ENCODE measurements at places on chromosomes 5 and 9. TPM values are rescaled to one million over a fixed set of nuclear protein-coding genes. Genes with fewer than 3 reads are reported as not detected.

FBP2 gene
- total RNA-seq, result not detected

SOHLH1 gene
- not detected for total RNA-seq

TXNDC8 gene
- not detected for total RNA-seq

NSG2 gene
- not detected for total RNA-seq

KLHL3 gene
- 0.80 TPM for total RNA-seq

ZNF484 gene
- total RNA-seq, result 10.0 TPM

NR4A3 gene
- total RNA-seq, result 0.17 TPM

NPR3 gene
- total RNA-seq, result 0.86 TPM

IDNK gene
- total RNA-seq, result 4.2 TPM

DNA sequence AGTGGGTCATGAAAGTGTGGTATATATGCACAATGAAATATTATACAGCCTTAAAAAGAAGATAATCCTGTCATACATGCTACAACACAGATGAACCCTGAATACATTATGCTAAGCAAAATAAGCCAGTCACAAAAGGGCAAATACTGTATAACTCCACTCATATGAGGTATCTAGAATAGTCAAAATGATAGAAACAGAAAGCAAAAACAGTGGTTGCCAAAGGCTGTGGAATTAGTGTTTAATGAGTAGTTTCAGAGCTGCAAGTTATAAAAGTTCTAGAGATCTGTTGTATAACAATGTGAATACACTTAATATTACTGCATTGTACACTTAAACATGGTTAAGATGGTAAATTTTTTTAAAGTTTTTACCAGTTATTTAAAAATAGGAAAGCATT lies 135.0 kb downstream of the OXCT1 start:
- DNase-seq, result no peak

DNA sequence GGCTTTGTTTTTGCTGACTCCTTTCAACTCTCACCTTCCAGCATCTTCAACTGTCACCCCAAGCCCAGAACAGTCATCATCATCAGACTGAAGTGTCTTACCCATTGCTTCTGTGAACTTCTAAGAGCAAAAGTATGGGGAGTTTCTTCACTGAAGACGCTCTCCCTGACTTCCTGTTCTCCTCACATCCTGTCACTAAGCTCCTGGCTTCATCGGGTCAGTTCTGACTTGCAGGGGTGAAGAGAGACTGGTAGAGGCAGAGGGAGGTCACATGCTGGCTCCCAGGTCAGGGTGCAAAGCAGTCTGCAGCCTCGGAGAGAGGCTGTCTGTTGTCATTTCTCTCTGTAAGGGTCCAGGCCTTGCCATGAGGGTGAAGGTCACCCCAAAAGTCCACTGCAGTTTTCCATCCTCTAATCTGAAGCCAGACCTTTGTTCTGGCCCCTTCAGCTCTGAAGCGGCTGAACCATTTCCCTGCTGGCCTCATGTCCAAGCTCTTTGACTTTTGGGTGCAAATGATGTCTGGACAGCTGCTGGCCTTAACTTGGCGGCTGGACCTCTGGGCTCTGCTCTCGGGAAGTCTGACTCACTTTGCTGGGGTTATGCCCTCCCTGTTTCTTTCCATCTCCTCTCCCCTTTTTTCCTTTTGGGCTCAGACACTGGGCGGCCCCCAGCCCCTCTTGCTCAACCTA lies 305.0 kb downstream of the RAB3C start:
- no peak for DNase-seq

- DNase-seq, result no peak
Observed at GRCh38 chr9:86341007-86341491, 13.2 kb downstream of the TUT7 start.

DNA sequence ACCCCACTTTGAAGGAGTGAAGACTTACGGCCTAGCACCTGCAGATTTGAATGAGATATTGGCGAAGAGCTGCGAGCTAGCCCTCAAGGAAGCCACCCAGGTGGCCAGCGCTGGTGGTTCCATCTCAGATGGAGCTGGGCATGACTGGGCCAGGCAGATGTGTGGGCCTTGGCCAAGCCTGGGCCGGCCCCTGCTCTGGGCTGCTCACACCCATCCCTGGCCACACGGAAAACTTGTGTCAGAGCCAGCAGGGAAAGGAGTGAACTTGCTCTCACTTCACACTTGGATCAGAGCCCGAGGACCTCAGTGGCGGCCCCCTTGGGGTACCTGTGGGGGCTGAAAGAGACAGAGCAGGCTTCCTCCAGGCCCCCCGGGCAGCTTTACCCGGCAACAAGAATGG lies 44.2 kb downstream of the ROPN1L start:
- no peak for DNase-seq

DNA sequence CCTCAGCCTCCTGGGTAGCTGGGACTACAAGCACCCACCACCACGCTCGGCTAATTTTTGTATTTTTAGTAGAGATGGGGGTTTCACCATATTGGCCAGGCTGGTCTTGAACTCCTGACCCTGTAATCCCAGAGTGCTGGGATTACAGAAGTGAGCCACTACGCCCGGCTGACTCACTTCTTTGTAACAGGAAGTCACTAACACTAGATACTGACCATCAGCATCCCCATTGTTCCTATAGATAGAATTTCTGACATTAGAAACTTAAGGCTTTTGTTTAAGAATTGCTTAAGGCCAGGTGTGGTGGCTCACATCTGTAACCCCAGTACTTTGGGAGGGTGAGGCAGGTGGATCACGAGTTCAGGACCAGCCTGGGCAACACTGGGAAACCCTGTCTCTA lies 42.2 kb downstream of the LEAP2 start:
- DNase-seq, result no peak

DNA sequence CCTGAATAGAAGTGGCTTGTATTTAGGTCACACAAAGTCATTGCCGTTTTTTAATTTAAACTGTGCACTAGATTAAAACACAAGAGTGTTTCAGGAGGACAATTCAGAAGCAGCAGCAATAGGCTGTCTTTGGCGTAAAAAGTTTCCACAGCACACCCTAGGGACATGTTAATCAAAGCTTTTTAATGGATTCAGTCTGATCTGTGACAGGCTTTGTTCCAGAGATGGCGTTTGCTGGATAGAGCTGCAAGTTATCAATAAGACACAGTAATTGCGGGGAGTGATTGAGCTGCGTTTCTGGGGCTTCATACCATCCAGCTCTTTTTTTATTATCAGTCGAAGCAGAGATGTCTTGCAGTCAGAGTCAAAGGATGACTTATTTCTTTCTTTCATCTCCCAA lies 300.3 kb downstream of the ZNF608 start:
- no peak for DNase-seq

DNA sequence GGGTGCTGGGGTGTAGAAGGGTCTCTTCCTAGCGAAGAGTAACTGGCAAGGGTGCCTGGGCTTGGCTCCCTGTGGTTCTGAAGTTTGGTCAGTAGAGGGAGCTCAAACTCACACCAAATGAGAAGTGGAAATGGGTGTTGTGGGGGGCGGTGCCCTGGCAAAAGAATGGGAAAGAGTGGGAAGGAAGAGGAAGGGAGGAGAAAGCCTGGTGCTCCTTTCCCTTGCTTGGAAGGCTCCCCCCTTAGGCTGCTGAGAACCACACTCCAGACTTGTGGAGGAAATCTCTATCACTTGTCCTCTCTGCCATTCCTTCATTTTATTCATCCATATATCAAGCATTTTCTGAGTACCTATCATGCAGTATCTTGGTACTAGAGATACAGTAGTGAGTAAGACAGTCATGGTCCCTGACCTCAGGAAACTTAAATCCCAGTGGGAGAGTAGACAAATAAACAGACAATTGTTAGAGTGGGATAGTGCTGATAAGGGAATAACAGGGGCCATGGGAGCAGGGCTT lies 13.0 kb downstream of the SLC4A9 start:
- DNase-seq, result peak; percentile 82

- DNase-seq, result no peak
Observed at GRCh38 chr9:134318941-134319305, 7.3 kb upstream of the RXRA start.

- no peak for DNase-seq
Observed at GRCh38 chr9:110538647-110539041, 40.9 kb downstream of the SVEP1 start.

GRCh38 chr5:139708434-139708861 lies 60.3 kb downstream of the CXXC5 start:
- DNase-seq, result peak; percentile 51

GRCh38 chr5:138543730-138544104 lies 681 bp upstream of the ETF1 start:
- no peak for DNase-seq

DNA sequence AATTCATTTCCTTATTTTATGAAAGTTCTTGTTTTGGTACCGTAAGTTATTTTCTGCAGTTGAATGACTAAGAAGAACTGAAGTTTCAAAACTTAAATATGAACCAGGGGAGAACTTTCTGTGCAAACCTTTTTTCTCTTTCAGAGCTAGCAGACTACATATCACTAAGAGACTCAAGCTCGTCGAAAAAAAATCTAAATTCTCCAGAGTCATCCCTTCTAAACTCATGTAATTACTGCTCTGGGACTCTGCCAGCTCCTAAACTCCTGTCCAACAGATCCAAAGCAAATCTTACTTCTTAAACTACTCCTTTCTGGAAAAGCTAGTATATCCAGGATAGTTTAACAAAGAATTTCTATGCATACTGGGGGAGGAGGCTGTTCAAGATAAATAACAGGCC lies 87.0 kb upstream of the NR5A1 start:
- DNase-seq, result no peak

GRCh38 chr5:5271786-5272321 lies 131.7 kb downstream of the ADAMTS16 start:
- peak; percentile 60 for DNase-seq

- DNase-seq, result no peak
Observed at GRCh38 chr9:136135326-136136126, 16.9 kb upstream of the TMEM250 start.

DNA sequence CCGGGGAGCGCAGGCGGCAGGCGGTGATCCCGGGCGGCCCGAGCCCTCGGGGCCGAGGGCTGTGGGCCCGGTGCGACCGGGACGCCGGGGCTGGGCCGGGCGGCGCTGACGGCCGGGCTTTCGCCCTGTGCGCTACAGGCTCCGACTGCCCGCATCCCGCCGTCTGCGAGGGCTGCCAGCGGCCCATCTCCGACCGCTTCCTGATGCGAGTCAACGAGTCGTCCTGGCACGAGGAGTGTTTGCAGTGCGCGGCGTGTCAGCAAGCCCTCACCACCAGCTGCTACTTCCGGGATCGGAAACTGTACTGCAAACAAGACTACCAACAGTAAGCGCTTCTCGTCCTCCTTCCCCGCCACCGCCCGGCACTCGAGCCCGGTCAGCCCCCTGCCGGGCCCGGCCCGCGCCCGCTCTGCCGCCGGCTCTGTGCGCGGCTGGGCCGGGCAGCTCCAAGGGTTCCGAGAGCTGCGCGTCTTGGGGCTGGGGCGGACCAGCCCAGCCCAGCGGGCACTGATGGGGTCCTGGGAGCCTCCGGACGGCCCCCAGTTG lies 1.6 kb downstream of the LMX1B start:
- peak; percentile 78 for DNase-seq

GRCh38 chr5:66519626-66520025 lies 76.6 kb upstream of the MAST4 start:
- DNase-seq, result no peak

GRCh38 chr5:589588-589987 lies 22.6 kb upstream of the CEP72 start:
- no peak for DNase-seq

DNA sequence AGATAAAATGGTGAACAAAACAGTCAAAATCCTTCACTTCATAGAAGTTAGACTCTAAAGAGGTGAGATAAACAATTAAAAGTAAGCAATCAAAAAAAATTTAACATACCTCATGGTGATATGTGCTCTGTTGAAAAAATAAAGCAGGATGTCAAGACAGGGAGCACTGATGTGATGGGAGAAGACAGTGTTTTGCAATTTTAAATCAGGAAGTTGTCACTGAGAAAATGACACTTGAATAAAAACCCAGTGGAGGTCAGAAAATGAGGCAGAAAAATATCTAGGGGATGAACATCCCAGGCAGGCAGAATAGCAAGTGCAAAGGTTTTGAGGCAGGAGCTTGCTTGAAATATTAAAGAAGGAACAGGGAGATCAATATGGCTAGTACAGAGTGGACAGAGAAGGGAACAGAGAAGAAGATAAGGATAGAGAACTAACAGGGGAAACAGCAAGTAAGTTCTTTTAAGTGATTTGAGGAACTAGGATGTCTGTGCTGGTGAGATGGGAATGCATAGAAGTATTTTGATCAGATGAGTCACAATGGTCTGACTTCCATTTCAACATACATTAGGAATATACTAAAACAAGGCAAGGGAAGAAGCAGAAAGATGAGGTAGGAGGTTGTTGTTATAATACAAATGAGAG lies 130.4 kb downstream of the CHSY3 start:
- DNase-seq, result no peak

GRCh38 chr9:73183917-73184861 lies 32.5 kb downstream of the ANXA1 start:
- peak; percentile 13 for DNase-seq

DNA sequence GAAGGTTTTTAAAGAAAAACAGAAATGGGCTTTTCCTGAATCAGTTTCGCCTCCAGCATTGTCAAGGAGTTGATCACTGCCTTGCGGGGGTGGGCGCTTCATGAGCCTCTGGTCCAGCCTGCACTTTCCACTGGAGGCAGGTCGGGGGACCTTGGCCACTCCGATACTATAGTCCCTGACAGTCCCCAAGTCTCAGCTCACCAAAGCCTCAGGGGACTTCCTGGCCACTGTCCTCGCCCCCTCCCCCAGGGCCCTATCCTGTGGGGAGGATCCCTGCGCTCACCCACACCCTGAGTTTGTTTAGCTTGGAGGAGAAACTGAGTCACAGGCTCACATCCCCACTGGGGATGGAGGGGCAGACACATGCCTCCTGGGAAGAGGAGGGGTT lies 1.4 kb downstream of the SLC6A19 start:
- no peak for DNase-seq

DNA sequence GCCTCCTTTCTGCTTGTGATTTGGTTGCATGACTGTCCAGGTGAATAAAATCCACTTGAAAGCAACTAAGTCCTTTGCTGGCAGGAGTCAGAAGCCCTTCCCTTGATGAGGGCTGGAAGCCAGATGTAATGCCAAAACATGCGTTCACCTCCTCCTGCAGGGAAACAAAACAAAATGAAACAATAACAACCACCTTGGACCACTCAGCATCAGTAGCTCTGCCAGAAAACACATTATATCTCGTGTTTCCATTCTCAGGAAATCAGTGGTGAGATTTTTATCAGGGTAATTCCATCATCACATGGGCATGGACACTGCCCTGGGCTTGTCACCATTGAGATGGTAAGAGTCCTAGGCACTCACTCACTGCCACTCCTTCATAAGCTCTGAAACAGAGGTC lies 350.3 kb upstream of the ACTBL2 start:
- DNase-seq, result peak; percentile 87

DNA sequence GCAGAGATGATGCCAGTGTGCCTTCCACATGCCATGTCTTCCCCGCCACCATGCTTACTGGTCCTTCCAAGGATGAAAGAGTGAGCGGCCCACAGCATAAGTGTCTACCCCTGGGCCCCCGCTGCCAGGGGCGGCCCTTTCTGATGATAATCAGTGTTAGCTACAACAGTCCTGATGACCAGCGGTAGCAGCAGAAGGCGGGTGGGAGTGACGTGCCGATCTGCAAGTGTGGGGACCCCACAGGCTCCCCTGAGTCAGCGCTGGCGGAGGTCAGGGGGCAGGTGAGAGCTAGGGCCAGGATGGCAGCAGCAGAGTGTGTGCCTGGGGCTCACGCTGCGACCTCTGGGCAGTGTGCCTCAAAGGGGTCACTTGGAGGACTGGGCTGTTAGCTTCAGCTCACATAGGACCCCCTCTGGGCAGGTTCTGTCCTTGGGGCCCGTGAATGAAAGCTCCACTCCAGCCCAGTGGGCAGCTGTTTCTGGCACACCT lies 80.4 kb downstream of the HMCN2 start:
- DNase-seq, result no peak

All from Daoy (cell line).